NCI-H2029 treated with DMSO at 0.1 percent for 48 hours (cell line): ENCODE measurements at places on chromosomes 13 and 19.

GRCh38 chr19:33407716-33408115 lies 34.2 kb downstream of the CEBPG start:
- DNase-seq: no peak

DNA sequence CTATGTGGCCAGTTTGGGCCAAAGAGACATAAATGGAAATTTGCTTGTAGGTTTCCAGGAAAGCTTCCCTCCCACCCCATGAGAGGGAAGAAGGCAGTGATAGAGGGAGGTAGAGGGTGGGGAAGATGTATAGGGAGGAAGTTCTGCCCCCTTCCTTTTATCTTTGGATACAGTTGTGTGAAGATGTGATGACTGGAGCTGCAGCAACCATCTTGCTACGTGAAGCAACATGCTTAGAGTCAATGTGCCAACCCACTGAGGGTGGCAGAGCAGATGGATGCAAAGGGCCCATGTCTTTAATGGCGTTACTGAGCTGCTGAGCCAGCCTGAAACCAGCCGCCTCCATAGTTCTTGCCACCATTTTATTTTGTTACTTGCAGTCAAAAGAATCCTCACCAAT lies 10.7 kb downstream of the VSIG10L start:
- DNase-seq: no peak

- no peak for DNase-seq
Observed at GRCh38 chr19:45934551-45935230, 20.1 kb upstream of the NANOS2 start.

GRCh38 chr19:7509625-7510024 lies 6.3 kb upstream of the ZNF358 start:
- no peak for DNase-seq

GRCh38 chr13:106010836-106011235 lies 524.6 kb downstream of the EFNB2 start:
- no peak for DNase-seq

GRCh38 chr19:57566396-57567265 lies 7.0 kb upstream of the ZNF550 start:
- no peak for DNase-seq

DNA sequence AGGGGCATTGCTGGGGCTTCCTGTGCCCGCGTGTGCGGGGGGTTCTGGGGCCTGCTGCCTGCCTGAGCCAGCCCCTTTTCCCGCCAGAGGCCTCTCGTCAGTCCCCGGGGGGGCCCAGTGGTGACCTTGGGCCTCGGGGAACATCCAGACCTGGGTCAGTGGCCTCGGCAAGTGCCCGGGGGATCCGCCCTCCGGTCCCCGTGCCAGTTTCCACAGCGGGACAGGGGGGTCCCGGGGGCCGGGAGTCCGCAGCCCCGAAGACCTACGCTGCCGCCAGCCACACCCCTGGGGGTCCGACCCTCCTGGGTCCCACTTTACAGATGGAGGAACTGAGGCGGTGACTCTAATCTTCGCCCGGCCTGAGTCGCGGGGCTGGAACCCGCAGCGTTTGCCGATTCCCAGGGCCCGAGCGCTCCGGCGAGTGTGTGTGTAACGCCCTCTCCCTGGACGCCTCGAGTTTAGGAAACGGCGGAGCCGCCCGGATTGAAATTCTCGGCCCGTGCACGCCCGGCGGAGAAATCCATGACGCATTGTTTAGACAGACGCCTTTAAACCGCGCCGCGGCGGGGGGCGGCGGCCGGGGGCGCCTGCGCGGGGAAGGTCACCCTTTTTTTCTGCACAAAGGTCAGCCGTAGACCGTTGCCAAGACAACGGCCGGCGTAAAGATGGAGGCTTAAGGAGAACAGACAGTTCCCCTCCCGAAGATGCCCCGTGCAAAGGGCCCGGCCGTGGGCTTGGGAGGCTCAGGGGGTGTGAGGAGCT lies 39.3 kb downstream of the EFNA2 start:
- DNase-seq: no peak

GRCh38 chr13:40966298-40966697 lies 52.8 kb downstream of the ELF1 start:
- no peak for DNase-seq

DNA sequence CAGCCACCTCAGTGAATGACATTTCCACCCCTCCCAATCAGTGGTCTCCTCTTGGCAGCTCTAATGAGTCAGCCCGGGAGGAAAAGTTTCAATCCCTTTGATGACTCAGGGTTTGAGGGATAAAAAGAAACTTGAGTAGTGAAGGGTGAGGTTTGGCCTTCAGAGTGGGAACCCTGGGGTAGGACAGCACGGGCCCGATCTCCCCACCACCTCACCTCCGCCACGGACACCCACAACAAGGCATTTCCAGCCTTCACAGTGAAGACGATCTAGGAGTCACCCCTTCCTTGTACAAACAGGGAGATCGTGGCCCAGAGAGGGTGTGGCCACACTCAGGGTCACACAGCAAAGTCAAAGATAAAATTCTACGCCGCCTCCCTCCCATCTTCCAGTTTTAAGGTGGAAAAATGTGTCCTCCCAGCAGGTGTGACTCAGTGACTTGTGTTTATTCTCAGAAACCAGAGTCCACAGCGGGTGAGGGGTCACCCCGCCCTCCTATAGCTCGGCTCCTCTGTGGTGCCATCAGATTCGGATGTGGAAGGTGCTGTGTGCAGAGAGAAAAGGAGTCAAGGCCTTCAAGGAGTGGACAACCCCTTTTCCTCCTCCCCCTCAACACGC lies 12.3 kb downstream of the CIB3 start:
- DNase-seq: no peak
